ENCODE measurements at places on chromosomes 11 and 22.

DNA sequence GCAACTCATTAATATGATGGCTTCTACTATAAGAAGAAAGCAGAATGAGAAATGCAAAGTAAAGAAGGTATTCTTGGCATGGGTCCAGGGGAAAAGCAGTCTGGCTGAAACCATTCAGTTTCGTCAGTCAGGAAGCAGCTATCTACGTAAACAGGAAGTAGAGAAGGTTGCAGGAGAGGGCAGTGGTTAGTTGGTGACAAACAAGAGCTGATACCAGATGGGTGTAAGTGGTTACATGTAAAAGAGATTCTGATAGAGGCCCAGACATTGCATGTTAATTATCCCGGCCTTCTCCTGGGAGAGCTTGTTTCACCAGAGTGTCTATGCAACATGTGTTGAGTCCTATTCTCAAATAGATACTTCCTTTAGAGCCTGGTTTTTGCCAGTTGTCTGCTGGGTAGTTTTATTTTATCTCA, 58.4 kb upstream of the PSMA1 start:
- peak; percentile 10 for DNase-seq

DNA sequence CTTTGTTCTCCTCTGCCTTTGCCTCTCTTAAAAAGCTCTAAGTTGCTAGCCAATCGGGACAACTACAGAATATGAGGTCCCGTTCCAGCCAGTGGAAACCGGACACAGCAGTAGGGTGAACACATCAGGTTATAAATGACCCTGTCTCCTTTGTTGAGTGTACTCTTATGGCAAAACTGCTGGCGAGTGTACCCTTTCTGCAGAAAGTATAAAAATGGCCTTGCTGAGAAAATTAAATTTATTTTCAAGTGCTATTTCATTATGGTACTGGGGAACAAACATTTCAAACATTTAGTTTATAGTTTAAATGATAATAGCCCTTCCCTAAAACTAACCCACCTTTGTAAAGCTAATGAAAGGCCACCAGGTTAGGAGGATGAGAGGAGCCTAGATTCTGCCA, 6.0 kb upstream of the LGALS12 start:
- DNase-seq, result no peak

- no peak for DNase-seq
These were observed 3.3 kb downstream of the ST3GAL4 start for GRCh38 chr11:126358763-126359160.

DNA sequence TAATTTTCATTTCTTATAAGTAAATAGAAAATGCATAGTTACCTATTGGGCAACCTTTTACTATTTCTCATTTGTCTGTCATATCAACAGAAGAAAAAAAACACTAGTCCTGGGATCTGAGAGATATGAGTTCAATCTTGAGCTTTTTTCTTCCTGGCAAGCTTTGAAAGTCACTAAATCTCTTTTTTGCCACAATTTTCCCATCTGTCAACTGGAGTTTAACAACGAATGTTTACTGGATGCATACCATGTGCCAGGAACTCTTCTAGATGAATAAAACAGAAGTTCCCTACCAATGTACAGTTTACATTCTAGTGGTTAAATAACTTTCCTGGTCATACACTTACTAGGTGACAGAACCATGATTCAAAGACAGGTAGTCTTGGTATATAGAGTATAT, 31.0 kb downstream of the FSHB start:
- no peak for DNase-seq
